Suppressor macrophage (primary cell): ENCODE measurements at places on chromosomes 11 and 22.

- DNase-seq, result no peak
Observed at GRCh38 chr22:36953239-36954080, 40.0 kb downstream of the CSF2RB start.

DNA sequence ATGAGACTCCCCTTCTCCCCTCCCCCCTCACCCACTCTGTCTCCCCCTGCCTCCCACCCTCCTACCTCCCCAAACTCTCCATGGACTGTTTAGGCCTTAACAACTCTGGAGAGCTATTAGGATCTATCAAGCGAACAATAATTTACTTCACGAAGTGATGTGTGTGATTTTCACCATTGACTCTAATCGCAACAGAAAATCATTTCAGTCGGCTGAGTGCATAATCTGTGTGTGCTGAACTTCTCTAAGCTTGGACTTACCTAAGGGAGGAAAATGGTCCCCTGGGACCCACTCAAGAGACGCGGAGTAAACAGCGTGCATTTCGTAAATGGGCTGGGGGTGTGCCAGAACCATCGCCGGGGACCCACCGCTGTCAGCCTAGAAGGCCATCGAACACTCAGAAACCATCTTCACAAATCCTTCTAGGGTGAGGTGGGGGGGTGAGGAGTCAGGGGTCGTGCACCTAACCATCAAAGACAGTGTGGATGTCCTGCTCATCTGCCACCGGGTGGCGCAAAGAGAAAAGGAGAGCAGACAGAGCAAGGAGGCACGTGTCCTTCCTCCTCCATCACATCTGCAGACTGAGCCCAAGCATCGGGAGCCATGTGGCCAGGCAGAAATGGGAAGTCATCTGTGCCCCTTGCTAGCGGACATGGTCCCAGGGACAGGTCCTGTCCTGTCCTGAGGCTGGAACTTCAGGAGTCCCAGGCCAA lies 62.1 kb upstream of the NUP50 start:
- peak; percentile 89 for DNase-seq

GRCh38 chr11:119153049-119153818 lies 4.4 kb downstream of the ABCG4 start:
- DNase-seq, result no peak

DNA sequence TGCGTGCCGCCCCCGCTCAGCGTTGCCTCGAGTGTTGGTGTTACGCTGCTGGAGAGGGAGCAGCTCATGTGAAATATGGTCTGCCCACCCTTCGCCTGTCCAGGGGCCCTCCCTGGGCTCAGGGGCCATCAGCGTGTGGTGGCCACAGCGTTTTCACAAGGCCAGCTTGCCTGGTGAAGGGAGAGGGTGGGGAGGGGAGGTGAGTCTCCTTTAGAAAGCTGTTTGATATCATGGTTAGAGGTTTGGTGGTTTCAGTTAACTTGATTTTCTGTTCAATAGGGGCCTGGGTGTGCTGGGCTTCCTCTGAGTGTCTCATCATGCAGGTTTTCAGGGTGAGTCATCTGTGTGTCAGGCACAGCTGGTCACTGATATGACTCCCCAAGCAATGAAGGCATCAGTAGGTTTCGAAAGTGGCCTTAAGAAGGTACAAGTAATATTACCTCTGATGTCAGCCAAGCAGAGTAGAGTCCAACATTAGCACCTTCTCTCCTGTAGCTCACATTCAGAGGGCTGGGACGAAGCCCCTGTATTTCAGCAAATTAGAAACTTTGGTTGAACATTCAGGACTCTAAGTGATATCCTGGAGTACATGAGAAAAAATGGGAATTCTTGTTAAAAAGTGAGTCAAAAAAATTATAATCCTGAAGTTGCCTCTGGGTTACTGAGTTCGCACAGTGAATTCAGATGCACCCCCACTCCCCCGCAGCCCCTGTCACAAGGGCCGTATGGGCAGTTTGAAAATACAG lies 172.5 kb downstream of the TBC1D22A start:
- peak; percentile 62 for DNase-seq

DNA sequence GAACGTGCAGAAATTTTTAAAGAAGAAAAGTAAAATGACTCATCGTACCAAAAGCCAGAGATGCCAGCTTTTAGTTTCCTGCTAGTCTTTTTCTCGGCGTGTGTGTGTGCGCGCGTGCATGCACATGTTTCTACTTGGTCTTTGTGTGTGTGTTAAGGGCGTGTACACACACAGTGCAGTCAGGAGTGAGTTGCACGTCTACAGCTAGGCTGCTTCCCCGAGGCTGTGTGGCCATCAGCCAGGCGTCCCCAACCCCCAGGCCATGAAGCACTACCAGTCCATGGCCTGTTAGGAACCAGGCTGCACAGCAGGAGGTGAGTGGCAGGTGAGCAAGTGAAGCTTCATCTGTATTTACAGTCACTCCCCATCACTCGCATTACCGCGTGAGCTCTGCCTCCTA lies 36.4 kb downstream of the KCNQ1 start:
- peak; percentile 47 for DNase-seq

DNA sequence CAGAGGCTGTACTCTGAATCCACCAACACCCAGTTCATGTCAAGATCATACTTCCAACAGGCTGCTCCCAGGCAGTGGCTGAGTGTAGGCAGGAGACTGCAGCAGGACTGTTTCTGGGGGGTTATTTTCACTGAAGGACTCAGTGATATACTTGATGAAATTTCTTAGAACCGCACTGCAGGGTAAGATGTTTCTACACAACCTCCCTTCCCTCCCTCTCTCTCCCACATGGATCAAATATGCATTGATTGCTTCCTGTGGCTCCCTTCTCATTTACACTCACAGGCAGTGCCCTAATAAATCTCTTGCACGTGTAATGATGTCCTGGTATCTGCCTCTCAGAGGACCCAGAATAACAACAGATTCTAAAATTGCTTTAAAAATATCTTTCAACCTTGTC lies 251.3 kb upstream of the CCDC179 start:
- DNase-seq, result no peak

DNA sequence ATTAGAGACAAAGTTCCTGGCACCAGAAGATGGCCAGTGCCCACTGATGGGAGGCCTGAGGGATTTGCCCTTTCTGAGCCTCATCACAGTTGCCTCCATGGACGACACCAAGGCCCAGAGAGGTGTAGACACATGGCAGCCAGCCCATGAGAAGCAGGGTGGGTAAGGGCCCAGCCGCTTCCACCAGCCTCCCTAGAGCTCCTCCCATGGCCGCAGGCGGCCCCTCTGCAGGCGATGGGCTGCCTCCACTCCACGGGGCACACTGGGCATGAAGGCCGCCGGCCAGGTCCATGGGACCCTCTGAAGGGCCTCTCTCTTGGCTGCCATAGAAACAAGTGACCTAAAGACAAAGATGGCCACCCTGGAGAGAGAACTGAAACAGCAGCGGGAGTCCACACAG lies 14.5 kb downstream of the CCDC157 start:
- no peak for DNase-seq

- DNase-seq, result no peak
Observed at GRCh38 chr11:33651555-33651954, 49.1 kb downstream of the C11orf91 start.

- DNase-seq, result no peak
Observed at GRCh38 chr11:94066901-94067429, 45.8 kb downstream of the HEPHL1 start.

- DNase-seq, result no peak
Observed at GRCh38 chr22:38418589-38418988, 36.4 kb downstream of the KCNJ4 start.

DNA sequence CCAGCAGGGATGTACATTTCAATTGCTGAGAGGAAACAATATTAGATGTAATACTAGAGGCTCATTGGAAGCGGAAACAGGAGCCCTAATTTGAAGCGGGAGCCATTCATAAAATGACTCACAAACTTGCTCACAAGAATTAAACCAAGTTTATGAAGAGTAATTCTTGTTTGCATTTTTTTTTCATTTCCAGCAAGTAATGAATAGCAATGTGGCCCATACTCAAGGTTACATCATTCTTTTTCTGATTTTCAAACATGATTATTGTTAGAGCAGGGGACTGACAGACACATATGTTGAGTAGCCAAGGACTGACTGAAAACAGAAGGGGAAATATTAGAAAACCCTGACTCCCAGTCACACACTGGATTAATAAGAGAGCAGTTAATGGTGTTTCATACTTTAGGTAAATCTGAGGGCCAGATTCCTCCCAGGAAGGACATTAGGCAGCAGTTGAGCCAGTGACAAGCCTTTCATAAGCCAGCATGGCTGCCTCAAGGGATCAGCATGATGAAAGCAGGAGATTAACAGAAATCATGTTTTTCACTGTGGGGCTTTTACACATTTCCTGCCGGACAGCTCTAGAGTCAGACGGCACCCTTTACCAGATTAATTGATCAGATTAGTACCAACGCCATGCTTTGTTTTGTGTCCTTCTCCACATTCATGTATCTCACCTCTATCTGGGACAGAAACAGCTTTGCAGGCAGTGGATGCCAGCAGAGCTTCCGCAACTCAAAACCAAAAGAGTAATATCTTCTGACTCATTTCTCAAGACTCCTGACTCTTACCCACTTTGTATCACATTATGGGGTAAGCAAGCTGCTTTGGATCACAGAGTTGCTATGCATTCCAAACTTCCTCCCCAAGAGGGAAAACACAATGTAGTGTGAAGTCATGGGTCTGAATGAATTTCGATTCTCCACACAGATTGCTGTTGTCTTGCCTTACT lies 831.6 kb downstream of the KCNA4 start:
- no peak for DNase-seq

GRCh38 chr11:62573006-62573591 lies 592 bp downstream of the EEF1G start:
- DNase-seq, result peak; percentile 35
